ENCODE measurements at places on chromosomes 4 and X.

DNA sequence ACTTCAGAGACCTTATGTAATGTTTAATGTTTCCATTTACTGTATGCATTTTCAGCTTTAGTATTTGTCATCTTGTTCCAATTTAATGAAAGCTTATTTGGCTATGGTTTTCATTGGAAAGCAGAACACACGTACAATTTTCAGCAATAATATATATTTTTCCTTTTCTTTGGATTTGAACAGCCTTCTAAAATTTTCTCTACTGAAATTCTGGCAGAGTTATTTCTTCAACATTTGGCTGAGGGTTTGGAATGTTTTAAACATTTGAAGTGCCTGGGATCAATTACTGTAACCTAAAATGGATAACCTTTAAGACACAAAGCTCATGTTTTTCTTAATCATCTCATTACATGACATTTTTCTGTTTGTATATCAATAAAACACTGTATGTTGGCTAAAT is 156.9 kb downstream of the TENM3 start:
- DNase-seq: no peak

- no peak for DNase-seq
Measured at GRCh38 chr4:142098900-142099545, 462.6 kb downstream of the IL15 start.

- DNase-seq: no peak
Measured at GRCh38 chr4:55078987-55079386, 46.4 kb downstream of the KDR start.

DNA sequence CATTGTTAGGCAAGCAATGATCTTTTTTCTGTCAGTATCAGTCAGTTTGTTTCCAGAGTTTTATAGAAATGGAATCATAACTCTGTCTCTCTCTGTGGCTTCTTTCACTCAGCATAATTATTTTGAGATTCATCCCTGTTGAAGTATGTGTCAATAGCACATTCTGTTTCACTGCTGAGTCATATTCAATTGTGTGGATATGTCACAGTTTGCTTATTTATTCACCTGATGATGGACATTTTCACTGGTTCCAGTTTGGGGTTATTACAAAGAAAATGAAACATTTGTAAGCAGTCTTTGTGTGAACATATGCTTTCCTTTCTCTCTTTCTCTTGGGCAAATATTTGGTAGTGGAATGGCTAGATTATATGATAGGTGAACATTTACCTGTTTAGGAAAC is 10.2 kb upstream of the ZNF718 start:
- DNase-seq: no peak

- no peak for DNase-seq
Measured at GRCh38 chr4:73868206-73869129, 725 bp upstream of the CXCL1 start.
